ENCODE measurements at places on chromosomes 16 and 17.

DNA sequence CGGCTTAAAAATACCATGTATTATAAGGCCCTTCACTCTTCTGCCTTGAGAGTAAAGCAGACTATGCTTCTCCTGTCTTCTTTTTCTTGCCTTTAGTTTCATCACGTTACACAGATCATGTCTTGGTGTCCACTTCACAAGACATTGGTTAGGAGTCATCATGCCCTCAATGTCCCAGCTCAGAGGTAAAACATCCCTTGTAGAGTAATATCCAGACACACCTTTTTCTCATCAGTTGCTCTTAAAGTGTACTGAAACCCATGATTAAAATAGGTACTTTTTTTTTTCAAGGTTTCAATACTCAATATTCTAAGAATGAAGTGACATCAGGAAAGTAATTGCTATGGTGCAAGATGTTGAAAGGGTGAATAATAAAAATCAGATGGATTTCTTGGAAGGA, 267.8 kb downstream of the PMP22 start:
- no peak for DNase-seq

- no peak for DNase-seq
These were observed 147.2 kb upstream of the COX10 start for GRCh38 chr17:13921841-13922776.

GRCh38 chr16:66924527-66925321, 611 bp downstream of the RRAD start:
- no peak for DNase-seq

DNA sequence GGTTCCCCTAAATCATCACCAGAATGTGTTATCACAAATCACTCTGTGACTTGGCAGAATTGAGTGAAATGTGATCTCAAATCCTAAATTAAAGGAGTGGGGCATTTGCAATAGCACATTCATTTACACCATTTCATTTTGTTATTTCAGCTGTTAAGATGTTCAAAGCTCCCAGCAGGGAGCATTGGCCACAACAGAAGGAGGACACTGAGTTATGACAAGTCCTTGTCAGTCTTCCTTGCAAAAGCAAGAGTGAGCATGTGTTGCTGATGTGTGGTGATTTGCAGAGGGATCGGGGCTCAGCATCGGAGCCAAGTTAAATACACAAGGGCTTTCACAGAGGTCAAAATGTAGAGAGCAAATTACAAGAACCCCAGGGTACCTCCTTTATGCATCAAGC, 372.2 kb upstream of the CDH5 start:
- DNase-seq = no peak

DNA sequence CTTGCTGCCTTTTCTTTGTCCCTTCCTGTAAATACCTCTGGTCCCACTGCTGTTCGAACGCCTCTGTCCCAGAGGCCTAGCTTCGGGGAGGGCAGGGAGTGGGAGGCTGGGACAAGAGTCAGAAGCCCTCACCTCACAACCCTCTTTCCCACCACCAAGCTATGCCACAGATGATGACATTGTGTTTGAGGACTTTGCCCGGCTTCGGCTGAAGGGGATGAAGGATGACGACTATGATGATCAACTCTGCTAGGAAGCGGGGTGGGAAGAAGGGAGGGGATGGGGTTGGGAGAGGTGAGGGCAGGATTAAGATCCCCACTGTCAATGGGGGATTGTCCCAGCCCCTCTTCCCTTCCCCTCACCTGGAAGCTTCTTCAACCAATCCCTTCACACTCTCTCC, 10.4 kb downstream of the ARRB2 start:
- DNase-seq = no peak

DNA sequence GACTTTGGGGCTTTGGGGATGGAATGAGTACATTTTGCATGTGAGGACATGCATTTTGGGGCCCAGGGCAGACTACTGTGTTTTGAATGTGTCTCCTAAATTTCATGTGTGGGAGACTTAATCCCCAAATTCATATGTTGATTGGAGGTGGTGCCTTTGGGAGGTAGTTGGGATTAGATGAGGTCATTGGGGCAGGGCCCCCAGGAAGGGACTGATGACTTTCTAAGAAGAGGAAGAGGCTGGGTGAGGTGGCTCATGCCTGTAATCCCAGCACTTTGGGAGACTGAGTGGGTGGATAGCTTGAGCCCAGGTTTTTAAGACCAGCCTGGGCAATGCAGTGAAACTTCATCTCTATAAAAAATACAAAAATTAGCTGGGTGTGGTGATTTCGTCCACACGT, 42.8 kb upstream of the RAI1 start:
- DNase-seq = no peak

GRCh38 chr17:804541-805435, 22.6 kb downstream of the MRM3 start:
- no peak for DNase-seq

- DNase-seq = no peak
These were observed 47.7 kb upstream of the DOC2B start for GRCh38 chr17:228951-229708.

GRCh38 chr17:49180303-49180702, 30.1 kb downstream of the GNGT2 start:
- peak; percentile 27 for DNase-seq

GRCh38 chr17:51739245-51739886, 419.1 kb downstream of the CA10 start:
- no peak for DNase-seq

- no peak for DNase-seq
These were observed 85.1 kb downstream of the ZZEF1 start for GRCh38 chr17:4057731-4058130.

DNA sequence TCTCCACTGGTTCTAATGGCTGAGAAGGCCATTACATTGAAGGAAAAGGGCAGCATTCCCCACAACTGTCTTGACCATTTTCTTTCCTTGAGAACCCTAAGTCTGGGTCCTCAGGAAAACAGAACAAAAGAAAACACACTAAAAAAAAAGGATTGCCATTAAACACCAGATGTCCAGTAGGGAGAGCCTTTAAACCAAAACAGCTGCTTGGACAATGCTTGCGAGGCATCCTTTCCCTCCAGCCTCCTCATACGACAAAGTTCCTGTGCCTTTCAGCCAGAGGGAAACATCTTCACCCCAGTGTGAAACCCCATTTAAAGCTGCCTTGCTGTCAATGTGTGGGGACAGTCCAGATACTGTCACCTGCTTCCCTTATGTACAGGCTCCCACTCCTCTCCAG, 74.3 kb downstream of the MMD start:
- DNase-seq = no peak

- DNase-seq = no peak
These were observed 46.4 kb upstream of the SDK2 start for GRCh38 chr17:73690676-73691075.

DNA sequence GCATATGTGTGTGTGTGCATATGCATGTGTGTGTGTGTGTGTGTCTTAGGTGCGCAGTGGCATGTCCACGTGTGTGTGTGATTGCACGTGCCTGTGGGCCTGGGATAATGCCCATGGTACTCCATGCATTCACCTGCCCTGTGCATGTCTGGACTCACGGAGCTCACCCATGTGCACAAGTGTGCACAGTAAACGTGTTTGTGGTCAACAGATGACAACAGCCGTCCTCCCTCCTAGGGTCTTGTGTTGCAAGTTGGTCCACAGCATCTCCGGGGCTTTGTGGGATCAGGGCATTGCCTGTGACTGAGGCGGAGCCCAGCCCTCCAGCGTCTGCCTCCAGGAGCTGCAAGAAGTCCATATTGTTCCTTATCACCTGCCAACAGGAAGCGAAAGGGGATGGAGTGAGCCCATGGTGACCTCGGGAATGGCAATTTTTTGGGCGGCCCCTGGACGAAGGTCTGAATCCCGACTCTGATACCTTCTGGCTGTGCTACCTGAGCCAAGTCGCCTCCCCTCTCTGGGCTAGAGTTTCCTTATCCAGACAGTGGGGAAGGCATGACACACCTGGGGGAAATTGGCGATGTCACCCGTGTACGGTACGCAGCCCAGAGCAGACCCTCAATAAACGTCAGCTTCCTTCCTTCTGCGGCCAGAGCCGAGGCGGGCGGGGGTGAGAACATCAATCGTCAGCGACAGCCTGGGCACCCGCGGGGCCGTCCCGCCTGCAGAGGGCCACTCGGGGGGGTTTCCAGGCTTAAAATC, 47.6 kb downstream of the IL21R start:
- DNase-seq = no peak

- no peak for DNase-seq
These were observed 43.3 kb downstream of the WWOX start for GRCh38 chr16:78142788-78143187.

DNA sequence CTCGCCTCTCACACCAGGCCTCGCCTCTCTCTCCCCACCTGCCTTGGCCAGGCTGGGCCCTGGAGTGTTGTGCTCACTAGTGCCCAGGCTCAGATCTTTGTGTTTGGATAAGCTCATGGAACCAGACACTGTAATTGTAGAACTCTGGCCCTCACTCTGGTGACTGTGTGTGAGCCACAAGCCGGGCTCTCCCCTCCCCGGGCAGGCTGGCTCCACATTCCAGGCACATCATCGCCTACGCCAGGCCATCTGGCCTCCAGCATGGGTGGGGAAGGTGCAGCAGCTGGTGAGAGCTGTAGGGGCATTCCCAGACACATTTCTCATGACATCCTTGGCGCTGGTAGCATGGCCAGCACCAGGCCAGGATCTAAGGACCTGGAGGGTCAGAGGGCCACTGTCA, 202.3 kb downstream of the RAB11FIP4 start:
- no peak for DNase-seq

GRCh38 chr16:73549984-73550631, 502.2 kb upstream of the ZFHX3 start:
- DNase-seq = no peak

DNA sequence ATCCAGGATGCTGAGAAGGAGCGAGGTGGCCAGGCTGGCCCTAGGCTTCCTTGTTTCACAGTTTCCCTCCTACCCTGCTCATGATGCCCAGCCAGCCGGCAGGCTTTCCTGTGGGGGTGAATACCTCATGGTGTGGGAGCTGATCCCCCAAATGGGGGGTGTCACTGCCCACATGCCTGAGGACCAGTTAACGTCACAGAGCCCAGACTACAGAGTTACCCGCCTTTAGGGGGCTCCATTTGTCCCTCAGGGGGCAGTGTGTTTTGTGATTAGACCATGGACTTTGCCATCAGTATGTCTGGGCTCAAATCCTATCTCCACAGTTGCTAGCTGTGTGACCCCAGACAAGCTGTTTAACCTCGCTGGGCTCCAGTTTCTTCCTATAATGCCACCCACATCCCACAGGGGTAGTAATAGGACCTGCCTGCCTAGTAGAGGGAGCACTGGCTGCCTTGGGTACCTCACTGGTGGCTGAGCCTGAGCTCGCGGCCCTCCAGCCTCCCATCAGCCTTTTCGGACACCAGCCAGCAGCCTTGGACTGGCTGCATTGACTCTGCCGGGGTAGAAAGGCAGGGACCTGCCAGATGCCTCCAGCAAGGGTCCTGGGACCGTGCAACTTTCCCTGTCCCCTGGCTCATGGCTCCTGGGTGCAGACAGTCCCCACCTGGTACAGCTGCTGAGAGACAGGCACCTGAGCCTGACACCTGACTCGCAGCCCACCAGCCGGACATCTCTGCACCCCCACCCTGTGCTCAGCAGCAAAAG, 87.5 kb upstream of the GSE1 start:
- no peak for DNase-seq

GRCh38 chr16:27174798-27175197, 28.5 kb upstream of the KDM8 start:
- peak; percentile 5 for DNase-seq

DNA sequence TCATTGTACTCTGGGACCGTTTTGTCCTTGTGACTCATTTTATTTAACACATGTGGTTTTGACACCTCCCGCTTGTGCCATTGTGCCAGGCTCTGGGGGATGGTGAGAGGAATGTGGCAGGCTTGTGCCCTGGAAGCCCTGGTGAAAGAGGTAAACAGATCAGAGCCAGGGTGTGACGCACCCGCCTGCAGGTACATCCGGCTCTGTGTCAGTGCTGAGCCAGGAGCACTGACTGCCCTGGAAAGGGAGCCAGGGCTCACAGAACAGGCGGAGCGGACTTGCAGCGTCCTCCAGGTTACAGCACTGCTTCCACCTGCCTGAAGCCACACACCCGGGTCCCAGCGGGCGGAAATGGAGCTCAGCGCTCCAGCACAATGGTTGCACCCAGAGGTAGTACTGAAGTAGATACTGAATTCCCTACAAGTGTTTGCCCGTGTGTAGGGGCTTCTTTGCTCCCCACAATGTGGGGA, 30.6 kb downstream of the CDRT15 start:
- DNase-seq = no peak

GRCh38 chr16:52068447-52069074, 478.4 kb downstream of the TOX3 start:
- DNase-seq = peak; percentile 32

- DNase-seq = no peak
These were observed 504.9 kb upstream of the HSBP1 start for GRCh38 chr16:83302853-83303252.

- no peak for DNase-seq
These were observed 24.9 kb downstream of the TPSD1 start for GRCh38 chr16:1280783-1281182.

- DNase-seq = no peak
These were observed 157.6 kb downstream of the XYLT1 start for GRCh38 chr16:17313085-17313611.

DNA sequence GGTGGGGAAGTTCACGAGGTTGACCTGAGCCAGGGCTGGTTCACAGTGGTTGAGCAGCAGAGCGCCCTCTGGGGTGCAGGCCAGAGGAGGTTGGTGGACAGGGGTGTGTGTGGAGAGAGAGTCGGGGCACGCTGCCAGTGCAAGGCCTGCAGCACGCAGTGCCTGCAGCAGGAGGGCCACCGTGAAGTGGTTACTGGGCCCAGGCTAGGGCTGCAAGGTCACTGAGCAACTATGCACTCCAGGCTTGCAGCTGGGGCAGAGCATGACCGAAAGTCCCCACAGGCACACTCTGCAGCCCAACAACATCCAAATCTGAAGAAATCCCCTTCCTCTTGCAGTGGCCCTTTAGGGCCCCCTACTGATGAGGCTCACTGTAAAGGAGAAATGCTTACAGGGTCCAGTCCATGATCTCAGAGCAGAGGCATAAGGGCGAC, 89.1 kb upstream of the NOL11 start:
- no peak for DNase-seq

Data from kidney glomerular epithelial cell (primary cell).